ENCODE measurements at places on chromosomes 11 and 22. TPM values are rescaled to one million over a fixed set of nuclear protein-coding genes. Genes with fewer than 3 reads are reported as not detected.

The C11orf16 gene
- polyA plus RNA-seq, result not detected

GRCh38 chr11:26753723-26754504, 32.1 kb upstream of the SLC5A12 start:
- DNase-seq, result peak; percentile 32

- no peak for DNase-seq
Measured at GRCh38 chr11:15624701-15625100, 510.0 kb downstream of the INSC start.

The CD3E gene
- polyA plus RNA-seq, result 11.0 TPM

The HSPB2 gene
- 11.8 TPM for polyA plus RNA-seq

The MUC5AC gene
- not detected for polyA plus RNA-seq

- no peak for DNase-seq
Measured at GRCh38 chr11:56885177-56885576, 103.5 kb upstream of the OR5AK2 start.

DNA sequence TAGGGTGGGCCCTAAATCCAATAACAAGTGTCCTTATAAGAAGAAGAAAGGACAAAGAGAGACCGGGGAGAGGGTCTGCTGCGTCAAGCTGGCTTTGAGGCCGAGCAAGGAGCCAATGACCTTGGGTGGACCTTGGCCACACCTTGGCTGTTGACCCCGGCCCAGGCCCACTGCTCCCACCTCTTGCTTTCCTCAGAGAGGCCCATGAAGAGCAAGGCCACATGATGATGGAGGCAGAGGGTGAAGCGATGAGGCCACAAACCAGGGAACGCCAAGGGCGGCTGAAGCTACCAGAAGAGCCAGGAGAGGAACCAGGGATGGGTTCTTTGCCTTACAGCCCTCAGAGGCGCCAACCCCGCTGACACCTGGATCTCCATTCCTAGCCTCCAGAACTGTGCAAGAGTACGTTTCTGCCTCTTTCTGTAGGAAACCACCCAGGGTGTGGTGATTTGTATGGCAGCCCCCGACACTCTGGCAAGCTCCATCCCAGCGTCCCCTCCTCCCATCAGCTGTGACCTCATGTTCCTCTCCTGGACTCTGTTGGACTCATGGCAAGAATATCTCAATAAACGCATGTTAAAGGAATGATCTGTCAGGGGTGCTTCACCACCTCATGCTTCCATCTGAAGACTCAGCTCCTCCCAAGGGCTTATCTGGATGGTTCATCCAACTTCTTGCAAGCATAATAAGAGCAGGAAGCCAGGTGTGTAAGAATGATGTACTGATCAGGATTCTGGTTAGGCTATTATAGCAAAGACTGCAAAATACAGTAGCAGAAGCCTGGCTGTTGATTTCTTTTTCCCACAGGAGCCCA, 41.6 kb upstream of the LINC01488 start:
- DNase-seq, result no peak

DNA sequence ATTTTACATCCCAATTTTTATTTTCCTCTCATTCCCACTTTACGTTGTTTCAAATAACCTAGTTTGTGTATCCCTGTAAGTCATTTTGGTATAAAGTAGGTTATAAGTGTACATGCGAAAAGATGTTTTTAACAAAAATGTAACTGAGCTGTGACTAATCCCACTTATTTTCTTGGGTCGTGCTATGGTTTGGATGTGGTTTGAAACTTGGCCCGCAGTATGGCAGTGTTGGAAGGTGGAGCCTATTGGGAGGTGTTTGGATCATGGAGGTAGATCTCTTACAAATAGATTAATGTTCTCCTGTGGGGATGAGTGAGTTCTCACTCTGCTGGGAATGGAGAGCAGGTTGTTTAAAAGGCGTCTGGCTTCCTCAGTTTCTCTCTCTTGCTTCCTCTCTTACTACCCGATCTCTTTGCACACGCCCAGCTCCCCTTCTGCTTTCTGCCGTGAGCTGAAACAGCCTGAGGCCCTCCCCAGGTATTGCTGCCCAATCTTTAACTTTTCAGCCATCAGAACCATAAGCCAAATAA, 7.2 kb downstream of the RPL27A start:
- no peak for DNase-seq

The TNRC6B gene
- polyA plus RNA-seq, result 9.4 TPM

The RBMXL2 gene
- not detected for polyA plus RNA-seq
